ENCODE measurements at places on chromosomes 3 and 15.

DNA sequence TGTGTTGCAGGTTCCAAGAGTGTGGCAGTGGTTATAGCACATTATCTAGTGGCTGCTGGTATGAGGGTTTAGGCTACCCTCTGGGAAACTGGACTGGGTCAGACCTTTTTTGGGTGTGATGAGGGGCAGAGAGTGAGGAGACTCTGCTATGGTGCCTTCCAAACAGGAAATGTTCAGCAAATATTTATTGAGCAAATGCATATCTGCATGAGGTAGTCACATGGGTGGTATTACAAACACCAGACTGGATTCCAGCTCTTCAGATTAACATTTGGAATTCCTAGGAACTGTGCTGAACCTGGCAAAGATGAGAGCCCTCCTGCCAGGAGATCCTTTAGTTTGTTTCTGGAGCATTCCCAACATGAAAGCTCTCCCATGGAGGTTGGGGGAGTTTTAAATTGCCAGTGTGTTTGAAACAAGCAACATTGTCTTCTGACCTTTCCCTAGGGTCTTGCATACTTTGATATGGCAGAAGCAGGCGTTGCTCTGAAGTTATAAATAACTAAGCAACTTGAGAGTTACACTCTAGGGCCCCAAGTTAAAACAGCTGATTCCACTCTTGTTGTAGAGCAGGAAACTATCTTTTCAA lies 341.2 kb upstream of the C2CD4B start:
- DNase-seq: no peak

DNA sequence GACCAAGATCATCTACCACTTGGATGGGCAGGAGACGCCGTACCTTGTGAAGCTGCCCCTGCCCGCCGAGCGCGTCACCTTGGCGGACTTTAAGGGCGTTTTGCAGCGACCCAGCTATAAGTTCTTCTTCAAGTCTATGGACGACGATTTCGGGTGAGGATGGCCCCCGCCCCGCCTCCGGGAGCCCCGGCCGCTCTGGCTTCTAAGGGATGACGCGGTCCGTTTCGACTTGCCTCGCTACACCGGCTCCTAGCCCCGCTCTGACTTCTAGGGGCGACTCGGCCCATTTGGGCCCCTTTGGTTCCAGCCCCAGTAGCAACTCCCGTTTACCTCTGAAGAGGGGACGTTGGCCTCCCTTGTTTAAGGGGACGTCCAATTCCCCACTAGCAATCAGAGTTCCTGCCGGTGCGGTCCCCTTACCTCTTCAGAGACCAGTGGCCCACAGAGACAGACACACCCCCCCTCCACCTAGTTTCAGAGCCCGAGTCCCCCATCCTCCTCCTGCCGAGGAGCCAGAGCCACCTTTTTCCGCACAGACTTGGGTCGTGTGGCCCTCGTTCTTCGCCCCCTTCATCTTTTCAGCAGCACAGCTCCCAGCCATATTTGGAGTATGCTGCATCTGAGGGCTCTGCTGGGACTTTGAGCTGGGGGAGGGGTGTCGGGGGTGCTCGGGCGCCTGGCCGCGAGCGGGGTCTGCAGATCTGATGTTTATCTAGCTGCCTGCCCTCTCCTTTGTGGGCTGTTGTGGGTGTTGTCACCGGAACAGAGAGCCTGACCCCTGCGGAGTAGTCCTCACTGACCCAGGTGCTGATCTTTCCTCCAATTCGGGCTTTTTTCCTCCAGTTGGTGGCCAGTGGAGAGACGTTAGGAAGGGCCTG lies 706 bp downstream of the DVL3 start:
- DNase-seq: peak; percentile 57

GRCh38 chr15:75903331-75904239 lies at the start of gene FBXO22:
Gene FBXO22, plus strand, starts transcription at chr15:75903878. Its CDS starts 86 bp downstream, at chr15:75903964.
- DNase-seq: peak; percentile 95

- DNase-seq: peak; percentile 56
Observed at GRCh38 chr3:52934630-52935530, 37.5 kb upstream of the STIMATE start.

GRCh38 chr15:39542385-39543065 lies 38.4 kb upstream of the THBS1 start:
- DNase-seq: no peak

DNA sequence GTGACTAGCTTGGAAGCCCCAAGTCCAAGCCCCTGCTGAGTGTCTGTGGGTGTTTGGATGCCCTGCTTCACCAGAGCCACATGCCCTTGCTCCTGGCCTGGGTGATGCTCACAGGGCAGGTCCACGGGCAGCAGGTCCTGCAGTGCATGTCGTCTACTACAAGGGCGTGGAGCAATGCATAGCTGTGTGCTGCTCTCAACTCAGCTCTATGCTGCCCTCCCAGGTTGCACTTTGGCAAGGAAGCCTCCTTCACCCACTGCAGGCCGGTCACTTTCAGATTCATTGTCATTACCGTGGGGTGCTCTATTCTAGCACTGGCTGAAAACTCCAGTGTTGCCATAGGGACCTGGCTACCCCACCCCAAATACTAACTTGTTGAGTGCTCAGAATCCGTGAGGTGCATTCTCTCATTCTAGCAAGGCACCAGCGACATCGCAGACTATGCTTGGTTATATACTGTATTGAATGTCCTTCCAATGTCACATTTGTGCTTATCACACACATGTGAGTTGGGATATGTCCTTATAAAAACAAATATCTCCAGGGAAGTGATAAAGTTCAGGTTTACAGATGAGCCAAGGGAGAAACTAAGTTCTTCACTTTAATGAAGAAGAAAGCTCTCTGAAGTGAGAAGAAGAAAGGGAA lies 51.8 kb downstream of the GRAMD1C start:
- DNase-seq: no peak

DNA sequence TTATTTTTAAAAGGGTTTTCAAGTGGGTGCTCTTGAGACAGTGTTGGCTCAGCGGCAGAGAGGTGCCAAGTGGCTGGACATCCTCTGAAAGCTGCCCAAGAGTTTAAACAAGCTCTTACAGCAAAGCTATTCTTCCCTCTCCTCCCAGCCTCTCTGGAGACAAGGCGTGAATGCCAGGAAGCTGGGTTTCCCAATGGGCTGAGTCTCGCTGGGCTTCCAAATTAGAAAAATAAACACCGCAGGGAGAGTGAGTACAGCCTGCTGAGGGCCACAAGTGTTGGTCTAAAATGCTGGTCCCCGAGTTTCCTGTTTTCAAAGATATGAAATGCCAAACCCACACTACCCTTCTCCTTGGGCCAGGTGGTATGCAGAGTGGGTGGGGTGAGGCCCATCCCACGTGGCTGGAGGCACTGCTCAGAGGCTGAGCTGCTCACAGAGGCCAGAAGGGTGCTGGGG lies 36.4 kb downstream of the ZDHHC3 start:
- DNase-seq: no peak

GRCh38 chr15:67685008-67685599 lies 140.2 kb upstream of the SKOR1 start:
- peak; percentile 63 for DNase-seq

DNA sequence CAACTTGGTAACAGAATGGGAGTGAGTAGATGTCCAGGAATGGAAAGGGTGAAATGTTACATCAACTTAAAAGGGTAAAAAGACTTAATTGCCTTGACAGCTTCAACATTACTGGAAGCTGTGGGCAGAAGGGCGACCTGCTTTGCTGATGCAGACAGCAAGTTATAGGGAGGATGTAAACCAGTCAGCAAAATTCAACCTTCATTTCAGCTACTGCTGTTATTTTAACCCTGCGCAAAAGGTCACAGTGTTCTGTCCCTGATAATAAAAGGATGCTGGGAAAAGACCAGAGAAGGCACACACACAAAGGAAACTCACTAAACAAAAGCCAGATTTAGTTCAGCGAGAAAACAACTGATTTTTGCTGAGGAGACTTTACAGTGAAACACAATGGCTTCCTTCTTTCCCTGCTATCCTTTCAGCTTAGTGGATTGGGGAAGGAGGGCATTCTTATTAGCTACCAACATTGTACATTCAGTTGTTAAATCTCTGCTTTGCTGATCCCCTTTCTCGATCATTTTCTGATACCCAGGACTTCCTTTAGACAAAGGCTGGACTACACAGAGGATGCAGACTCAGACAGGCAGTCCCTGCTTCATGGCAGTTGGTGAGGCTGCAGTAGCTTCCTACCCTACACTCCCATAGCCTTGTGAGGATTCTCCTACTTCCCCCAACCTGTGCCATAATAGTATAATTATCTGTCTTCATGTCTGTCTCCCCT lies 62.0 kb downstream of the P3H2 start:
- no peak for DNase-seq

DNA sequence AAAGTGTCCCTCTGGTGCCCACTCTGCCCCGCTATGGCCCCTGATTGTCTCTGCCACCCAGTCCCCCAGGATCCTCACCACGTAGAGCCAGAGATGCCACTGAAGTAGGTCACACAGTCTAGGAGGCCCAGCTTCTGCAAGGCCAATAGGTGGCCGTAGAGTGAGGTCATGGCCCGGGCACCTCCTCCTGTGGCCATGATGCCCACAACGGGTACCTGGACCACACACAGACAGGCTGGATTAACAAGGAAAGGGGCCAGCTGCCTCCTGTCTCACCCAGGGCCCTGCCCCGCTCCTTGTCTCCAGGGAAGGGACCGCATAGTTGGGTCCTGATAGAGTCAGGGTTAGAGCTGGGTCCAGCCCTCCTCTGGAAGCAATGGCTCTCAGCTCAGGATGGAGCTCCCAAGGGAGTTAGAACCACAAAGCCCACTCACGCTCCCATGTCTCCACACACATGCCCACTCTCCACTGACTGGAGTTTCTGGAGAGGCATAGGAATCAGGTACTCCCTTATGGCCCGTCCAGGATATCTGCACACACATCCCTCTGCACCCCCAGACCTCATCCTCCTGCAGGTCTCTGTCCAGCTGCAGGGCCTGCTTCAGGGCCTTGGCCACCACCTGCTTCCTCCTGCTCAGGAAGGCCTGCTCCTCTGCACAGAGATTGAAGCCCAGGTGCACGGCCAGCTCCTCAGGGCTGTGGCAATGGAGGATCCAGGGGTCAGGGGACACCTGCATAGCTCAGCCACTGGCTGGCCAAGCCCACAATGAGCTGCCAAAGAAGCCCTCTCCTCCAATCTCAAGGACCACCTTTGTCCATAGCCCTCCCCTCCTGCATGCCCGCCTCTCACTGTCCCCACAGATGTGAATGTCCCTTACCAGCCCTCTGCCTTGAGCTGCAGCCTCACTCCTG lies 13.2 kb downstream of the PLA2G4D start:
- no peak for DNase-seq

- DNase-seq: no peak
Observed at GRCh38 chr3:85102781-85103180, 144.0 kb downstream of the CADM2 start.

- DNase-seq: no peak
Observed at GRCh38 chr15:20348291-20348899, 193.2 kb downstream of the GOLGA6L6 start.

- peak; percentile 23 for DNase-seq
Observed at GRCh38 chr3:38560284-38560683, 64.1 kb downstream of the EXOG start.

- peak; percentile 67 for DNase-seq
Observed at GRCh38 chr15:44729408-44730127, 6.8 kb upstream of the TRIM69 start.

GRCh38 chr3:9349321-9350117 lies 13.3 kb upstream of the THUMPD3 start:
- DNase-seq: no peak

- no peak for DNase-seq
Observed at GRCh38 chr3:10599017-10599416, 93.6 kb upstream of the ATP2B2 start.

- no peak for DNase-seq
Observed at GRCh38 chr3:103906304-103906703, 1460.4 kb upstream of the ALCAM start.

DNA sequence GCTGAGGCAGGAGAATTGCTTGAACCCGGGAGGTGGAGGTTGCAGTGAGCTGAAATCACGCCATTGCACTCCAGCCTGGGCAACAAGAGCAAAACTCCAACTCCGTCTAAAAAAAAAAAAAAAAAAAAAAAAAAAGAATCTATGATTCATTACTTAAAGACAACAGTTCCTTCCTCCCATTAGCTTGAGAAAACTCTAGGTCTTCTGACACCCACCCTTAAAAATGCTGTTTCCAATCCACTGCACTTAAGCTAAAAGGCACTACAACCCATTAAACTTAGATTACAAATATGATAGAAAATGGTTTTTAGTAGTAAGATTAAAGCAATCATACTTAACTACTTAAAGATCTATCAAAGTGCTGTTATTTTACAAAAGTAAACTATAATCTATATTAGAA lies 40.0 kb upstream of the BHLHE40 start:
- no peak for DNase-seq

DNA sequence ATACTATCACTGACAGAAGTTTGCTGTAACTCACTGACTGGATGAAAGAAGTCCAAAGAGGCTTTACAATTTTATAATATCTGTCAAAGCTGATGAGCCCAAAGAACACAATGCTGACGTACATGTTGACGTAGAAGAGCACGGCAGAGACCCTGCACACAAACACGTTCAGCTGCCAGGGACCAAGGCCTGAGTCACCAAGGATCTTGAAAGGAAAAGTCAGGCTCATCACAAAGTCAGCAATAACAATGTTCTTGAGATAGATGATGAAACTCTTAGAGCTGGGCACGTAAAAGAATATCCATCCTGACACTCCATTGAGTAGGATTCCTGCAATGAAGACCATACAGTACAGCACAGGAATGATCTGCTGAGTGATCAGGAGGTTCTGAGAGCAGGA lies 10.9 kb upstream of the GPR171 start:
- DNase-seq: no peak

GRCh38 chr3:73073091-73073707 lies 11.7 kb downstream of the EBLN2 start:
- no peak for DNase-seq

DNA sequence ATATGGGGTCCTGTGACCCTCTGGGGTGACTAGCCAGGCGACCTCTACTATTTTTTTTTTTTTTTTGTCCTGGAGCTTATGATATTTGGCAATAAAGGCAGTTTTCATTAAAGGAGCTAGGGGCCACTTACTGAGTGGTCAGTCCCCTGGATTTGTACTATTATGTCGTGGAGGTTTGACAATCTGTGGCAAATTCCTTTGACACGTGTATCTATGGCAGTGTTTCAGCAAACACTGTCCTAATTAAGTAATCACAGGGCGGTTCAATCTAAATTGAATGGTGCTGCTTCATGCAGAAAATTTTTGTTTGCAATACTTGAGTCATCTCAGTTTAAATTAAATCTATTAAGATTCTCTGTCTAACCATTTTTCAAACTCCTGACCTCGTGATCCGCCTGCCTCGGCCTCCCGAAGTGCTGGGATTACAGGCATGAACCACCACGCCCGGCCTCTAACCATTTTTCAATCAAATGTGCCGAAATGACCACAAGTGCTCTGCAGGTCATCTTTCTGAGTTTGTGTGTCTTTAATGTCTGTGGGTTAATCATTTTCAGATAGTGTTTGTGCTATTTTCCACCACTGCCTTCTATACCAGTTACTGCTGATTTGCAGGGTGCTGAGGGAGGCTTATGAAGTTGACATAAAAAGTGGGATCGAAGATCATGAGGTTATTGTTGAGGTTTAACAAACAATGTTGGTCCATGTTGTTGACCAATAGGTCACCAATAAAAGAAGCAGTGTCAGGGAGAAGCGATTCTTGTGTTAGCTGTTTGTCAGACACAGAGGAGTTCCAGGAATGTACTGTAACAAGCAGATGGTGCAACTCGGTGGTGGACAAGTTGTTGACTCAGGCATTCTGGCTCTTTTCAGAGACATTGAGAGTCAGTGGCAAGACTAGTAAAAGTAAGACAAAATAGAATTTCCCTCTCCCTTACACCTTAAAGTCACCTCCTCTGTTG lies 18.6 kb upstream of the SLC2A2 start:
- no peak for DNase-seq

Measured in NAMALWA (cell line).